ENCODE measurements at places on chromosomes 16 and 17. TPM values are rescaled to one million over a fixed set of nuclear protein-coding genes. Genes with fewer than 3 reads are reported as not detected.

TBX2 gene
- not detected for total RNA-seq

DNA sequence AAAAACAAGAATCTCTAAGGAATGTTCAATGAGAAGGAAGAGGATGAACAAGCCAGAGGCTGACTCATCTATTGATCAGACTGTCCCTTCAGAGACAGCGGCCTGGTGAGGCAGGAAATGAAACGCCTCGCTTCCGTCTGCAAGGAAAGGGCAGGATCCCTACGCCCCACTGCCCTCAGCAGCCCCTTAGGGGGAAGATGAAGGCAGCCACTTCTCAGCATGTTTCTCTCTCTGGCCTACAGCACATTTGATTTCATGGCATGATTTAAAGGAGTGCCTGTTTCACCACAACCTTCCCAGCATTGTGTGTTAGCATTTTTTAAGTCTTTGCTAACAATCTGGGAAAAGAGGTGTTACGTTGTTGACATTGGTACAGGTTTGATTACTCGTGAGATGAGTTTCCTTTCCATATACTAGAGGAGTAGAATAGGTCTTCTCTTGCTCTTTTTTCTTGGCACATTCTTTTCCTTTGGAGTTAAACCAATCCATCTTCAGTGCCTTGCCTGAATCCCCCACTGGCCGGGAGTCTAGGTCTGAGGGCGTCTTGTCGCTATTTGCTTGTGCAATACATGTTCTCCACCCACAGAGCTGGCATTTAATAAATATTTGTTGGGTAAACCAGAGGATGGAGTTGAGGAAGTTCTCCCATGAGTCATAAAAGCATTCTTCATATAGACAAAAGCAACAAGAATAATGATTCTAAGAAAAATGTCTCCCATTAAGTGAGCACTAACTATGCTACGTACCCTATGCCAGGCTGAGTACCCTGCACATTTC lies 47.4 kb downstream of the RBFOX3 start:
- H3K4me1 ChIP-seq, result no peaks in the 10 kb centered on the region
- peaks cover 4% of the 10 kb centered on the region for H3K27me3 ChIP-seq
- no peaks in the 10 kb centered on the region for H3K36me3 ChIP-seq
- no peak overlapping the region for H3K4me3 ChIP-seq

GRCh38 chr17:40106760-40107521 lies 6.6 kb upstream of the NR1D1 start:
- DNase-seq, result no peak
- no peak overlapping the region for H3K4me3 ChIP-seq
- H3K27ac ChIP-seq, result peak overlapping the region; percentile 55

DNA sequence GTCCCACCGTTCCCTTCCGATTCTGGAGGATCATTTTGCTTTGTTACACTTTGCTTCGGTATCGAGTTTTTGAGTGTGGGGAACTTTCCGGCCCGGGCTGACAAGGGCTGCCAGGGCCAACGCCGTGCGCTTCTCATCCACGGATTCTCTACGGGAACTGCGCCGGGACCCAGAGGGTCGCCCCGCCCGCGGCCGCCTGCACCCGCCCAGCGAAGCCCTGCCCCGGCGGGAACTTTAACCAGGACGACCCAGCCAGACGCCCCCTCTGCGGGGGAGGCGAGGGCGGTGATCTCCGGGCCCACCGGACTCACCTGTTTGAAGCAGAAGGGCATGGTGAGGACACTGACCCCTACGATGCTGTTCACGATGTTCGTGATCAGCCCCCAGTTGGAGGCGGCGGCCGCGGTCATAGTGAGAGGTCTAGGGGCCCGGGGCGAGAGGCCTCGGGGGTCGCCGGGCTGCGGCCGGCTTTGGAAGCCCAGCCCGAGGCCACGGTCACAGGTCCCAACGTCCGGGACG lies 536 bp downstream of the SLC38A10 start:
- H3K36me3 ChIP-seq, result peaks cover 14% of the 10 kb centered on the region
- peak overlapping the region; percentile 81 for H3K27ac ChIP-seq
- H3K27me3 ChIP-seq, result no peaks in the 10 kb centered on the region
- H3K4me3 ChIP-seq, result peak overlapping the region; percentile 98

DNA sequence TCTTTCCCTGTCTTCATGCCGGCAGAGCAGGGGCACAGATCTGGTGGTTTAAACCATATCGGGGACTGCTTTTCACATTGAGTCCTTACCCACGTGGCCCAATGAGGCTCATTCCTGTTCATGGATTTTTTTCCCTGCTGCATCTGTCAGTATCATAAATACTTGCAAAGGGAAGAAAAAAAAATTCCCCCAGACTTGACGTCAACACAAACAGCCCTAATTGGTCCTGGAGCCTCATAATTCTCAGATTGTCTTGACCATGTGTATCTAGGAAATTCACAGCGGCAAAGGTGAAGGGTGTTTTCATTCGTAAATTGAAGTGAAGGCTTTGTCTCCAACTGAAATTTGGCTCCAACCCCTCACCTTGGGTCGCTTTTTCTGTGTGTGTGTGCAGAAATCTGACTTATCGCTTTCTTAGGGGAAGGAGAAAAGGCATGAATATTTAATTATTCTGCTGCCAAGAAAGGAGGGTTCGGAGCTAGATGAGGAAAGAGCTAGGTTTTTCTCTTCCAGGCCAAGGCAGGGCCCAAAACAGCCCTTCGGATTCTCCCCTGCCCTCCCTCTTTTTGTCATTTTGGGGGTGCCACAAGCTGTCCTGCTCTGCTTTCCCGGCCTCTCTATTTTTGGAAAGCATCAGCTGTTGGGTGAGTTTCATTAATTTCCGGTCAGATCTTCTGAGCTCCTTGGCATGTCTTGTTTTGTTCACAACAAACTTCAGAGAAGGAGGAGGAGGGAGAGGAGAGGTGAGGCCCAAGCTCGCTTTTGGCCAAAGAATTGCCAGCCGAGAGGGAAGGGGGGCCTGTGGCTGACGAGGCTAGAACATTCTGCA lies 17.8 kb upstream of the CIBAR2 start:
- H3K27me3 ChIP-seq, result peaks cover 3% of the 10 kb centered on the region
- no peak overlapping the region for H3K4me3 ChIP-seq
- H3K4me1 ChIP-seq, result peaks cover 9% of the 10 kb centered on the region
- DNase-seq, result no peak

- H3K27me3 ChIP-seq, result no peaks in the 10 kb centered on the region
- DNase-seq, result no peak
- H3K36me3 ChIP-seq, result peaks cover 56% of the 10 kb centered on the region
- no peak overlapping the region for H3K4me3 ChIP-seq
- no peak overlapping the region for H3K27ac ChIP-seq
These were observed 44.8 kb downstream of the METTL16 start for GRCh38 chr17:2466931-2467330.

TNFRSF17 gene
- total RNA-seq, result not detected

- DNase-seq, result no peak
- no peaks in the 10 kb centered on the region for H3K36me3 ChIP-seq
- no peaks in the 10 kb centered on the region for H3K27me3 ChIP-seq
- H3K4me3 ChIP-seq, result peak overlapping the region; percentile 60
- peak overlapping the region; percentile 73 for H3K27ac ChIP-seq
These were observed 193.4 kb downstream of the LGALS9B start for GRCh38 chr17:20273741-20274500.

DNA sequence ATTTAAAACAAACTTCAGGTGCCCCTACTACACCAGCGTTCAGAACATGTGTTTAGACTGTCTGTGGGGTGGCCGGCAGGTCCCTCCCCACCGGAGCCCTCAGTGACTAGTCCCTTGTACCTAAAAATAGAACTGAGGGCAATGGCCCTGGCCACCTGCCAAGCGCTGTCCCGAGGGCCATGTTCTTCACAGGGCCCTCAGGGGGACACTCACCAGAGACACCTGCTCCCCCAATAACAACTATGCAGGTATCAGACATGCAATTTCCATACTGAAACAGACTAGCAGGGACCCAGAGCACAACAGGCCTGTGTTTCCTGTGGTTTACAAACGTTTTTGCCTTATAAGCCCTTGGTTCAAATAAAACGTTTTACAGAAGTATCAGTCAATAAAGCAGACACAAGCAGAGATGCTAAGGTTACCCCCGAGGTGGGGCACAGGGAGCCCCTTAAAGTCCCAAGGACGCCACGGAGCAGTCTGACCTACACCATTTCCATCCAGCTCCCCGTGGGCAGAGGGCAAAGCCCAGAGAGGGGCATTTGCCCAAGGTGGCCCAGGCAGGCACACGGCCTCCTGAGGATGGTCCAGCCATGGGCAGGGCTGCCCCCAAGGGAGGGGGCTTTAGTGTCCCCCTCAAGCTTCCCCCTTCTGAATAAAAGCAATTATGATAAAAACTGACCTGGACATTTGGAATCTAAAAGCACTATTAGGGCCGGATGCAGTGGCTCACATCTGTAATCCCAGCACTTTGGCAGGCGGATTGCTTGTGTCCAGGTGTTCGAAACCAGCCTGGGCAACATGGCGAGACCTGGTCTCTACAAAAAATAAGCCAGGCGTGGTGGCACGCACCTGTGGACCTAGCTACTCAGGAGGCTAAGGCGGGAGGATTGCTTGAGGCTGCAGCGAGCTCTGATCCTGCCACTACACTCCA lies 896 bp upstream of the MYLK3 start:
- no peaks in the 10 kb centered on the region for H3K27me3 ChIP-seq
- no peaks in the 10 kb centered on the region for H3K4me1 ChIP-seq

GRCh38 chr16:86668136-86668910 lies 90.0 kb downstream of the FOXL1 start:
- H3K27me3 ChIP-seq, result peaks cover 2% of the 10 kb centered on the region
- H3K4me1 ChIP-seq, result peaks cover 28% of the 10 kb centered on the region
- no peak for DNase-seq

- H3K36me3 ChIP-seq, result no peaks in the 10 kb centered on the region
- no peak overlapping the region for H3K4me3 ChIP-seq
- no peaks in the 10 kb centered on the region for H3K27me3 ChIP-seq
- no peaks in the 10 kb centered on the region for H3K4me1 ChIP-seq
- no peak for DNase-seq
These were observed 293.1 kb upstream of the N4BP1 start for GRCh38 chr16:48903039-48903438.

DNA sequence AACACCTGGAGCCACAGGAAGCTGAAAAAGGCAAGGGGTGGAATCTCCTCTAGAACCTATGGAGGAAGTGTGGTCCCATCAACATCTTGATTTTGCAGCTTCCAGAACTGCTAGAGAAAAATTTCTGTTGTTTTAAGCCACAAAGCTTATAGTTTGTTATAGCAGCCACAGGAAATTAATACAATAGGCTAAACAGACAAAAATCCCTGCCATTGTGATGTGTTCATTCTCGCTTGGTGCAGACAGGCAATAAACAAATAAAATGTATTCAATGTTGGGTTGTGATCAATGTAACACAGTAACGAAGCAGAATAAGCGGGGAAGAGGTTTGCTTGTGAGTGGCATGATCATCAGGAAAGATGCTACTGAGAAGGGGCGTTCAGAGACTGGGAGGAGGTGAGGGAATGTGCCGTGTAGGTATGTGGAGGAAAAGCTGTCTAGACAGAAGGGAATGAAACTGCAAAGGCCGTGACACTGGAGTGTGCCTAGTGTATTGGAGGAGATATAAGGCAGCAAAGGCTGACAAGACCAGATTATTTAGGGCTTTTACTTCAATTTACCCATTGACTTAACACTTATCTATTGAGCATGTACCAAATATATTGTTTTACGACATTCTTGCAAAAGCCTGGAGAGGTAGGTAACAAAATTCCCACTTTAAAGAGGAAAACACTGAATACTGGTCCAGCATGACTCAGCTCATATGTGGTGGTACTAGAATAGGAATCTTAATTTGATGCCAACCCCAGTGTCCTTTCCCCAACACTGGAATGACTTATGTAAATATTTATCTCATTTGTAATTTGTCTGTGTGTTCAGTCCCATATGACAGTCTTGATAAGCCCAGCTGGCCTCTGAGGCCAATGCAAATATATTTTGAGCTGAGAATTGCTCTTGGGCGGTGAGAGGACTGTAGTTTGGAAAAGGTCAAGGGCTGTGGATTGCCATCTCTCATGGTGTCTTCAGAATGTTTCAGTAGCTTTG lies 375.9 kb downstream of the CDH13 start:
- H3K27me3 ChIP-seq, result no peaks in the 10 kb centered on the region
- H3K4me1 ChIP-seq, result no peaks in the 10 kb centered on the region
- DNase-seq, result no peak
- H3K36me3 ChIP-seq, result no peaks in the 10 kb centered on the region
- no peak overlapping the region for H3K4me3 ChIP-seq
- H3K27ac ChIP-seq, result no peak overlapping the region

MARCHF10 gene
- not detected for total RNA-seq

GRCh38 chr16:86536621-86537020 lies 18.4 kb downstream of the MTHFSD start:
- no peak overlapping the region for H3K4me3 ChIP-seq
- H3K27ac ChIP-seq, result no peak overlapping the region
- DNase-seq, result no peak
- H3K36me3 ChIP-seq, result peaks cover 15% of the 10 kb centered on the region
- no peaks in the 10 kb centered on the region for H3K4me1 ChIP-seq

HS3ST4 gene
- not detected for total RNA-seq

DNA sequence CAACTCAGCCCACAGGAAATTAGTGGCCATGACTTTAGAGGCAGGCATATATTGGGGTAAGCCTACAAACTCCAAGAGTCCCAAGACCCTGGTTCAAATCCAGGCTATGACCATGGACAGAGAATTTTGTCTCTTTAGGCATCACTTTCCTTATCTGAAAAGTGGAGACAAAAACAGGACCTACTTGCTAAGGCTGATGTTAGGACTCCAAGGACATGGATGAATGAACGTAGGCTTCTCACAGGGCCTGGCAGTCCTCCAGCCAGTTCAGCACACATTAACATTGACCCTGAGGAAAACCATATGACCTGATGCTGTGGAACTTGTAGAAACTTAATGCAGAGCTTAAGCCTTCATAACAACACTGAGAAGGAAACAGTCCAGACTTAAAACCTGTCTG lies 1.4 kb downstream of the FKBP10 start:
- peaks cover 1% of the 10 kb centered on the region for H3K36me3 ChIP-seq
- peaks cover 21% of the 10 kb centered on the region for H3K27me3 ChIP-seq
- H3K4me1 ChIP-seq, result peaks cover 12% of the 10 kb centered on the region
- DNase-seq, result no peak
- no peak overlapping the region for H3K4me3 ChIP-seq
- no peak overlapping the region for H3K27ac ChIP-seq

- H3K4me1 ChIP-seq, result peaks cover 7% of the 10 kb centered on the region
- peak overlapping the region; percentile 5 for H3K4me3 ChIP-seq
- H3K27me3 ChIP-seq, result peaks cover 6% of the 10 kb centered on the region
These were observed 195.2 kb downstream of the AXIN2 start for GRCh38 chr17:65366102-65366844.
